ENCODE measurements at places on chromosomes 2 and 18. TPM values are rescaled to one million over a fixed set of nuclear protein-coding genes. Genes with fewer than 3 reads are reported as not detected.

The NPPC gene
- polyA plus RNA-seq, result 0.32 TPM

The EVA1A gene
- polyA plus RNA-seq, result 15.6 TPM

The SCYGR4 gene
- not detected for polyA plus RNA-seq

The ZC3H8 gene
- 17.9 TPM for polyA plus RNA-seq

The SCYGR5 gene
- not detected for polyA plus RNA-seq

The GNLY gene
- not detected for polyA plus RNA-seq

The FN1 gene
- 543 TPM for polyA plus RNA-seq

The SLC30A3 gene
- polyA plus RNA-seq, result 7.5 TPM

- DNase-seq, result no peak
Observed at GRCh38 chr2:29226375-29226774, 111.2 kb downstream of the CLIP4 start.

- no peak for DNase-seq
Observed at GRCh38 chr2:133579274-133579673, 11.0 kb upstream of the NCKAP5 start.

GRCh38 chr2:68812251-68812650 lies 58.9 kb downstream of the BMP10 start:
- no peak for DNase-seq

- DNase-seq, result no peak
Observed at GRCh38 chr2:234558642-234559041, 61.8 kb upstream of the ARL4C start.

DNA sequence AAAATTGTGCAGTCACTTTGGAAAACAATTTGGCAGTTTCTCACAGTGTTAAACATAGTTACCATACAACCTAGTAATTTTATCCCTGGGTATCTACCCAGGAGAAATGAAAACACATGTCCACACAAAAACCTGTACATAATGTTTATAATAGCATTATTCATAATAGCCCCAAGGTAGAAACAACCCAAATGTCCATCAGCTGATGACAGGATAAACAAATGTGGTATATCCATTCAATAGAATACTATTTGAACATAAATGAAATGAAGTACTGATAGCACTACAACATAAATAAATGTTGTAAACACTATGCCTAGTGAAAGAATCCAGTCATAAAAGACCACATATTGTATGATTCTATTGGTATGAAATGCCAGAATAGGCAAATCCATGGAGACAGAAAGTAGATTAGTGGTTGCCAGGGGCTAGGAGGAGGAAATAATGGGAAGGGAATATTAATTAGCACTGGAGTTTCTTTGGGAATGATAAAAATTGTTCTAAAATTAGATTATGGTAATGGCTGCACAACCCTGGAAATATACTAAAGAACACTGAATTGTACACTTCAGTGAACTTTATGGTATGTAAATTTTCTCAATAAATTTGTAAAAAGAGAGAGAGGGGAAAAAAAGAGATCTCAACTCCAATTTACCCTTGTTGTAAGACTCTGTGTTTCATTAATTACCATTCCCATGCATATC lies 20.8 kb upstream of the VIT start:
- no peak for DNase-seq

GRCh38 chr2:120873958-120874887 lies 138.6 kb downstream of the GLI2 start:
- DNase-seq, result no peak

GRCh38 chr2:155022531-155022930 lies 324.0 kb downstream of the KCNJ3 start:
- DNase-seq, result no peak

DNA sequence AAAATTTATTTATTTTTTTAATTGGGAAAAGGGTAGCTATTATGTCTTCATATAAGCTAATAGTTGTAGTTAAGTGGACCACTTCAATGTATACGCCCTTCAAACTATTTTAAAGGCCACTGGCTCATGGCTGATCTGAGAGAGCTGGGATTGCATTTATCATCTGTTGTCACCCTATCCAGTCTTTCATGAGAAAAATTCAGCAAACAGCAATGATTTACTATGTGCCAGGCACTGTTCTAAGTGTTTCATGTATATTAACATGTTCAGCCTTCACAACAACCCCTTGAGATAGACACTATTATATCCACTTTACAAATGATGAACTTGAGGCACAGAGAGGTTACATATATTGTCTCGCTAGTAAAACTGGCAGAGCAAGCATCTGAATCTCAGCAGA lies 66.1 kb upstream of the ZNF397 start:
- DNase-seq, result no peak

- no peak for DNase-seq
Observed at GRCh38 chr2:237612527-237613357, 14.6 kb upstream of the LRRFIP1 start.

DNA sequence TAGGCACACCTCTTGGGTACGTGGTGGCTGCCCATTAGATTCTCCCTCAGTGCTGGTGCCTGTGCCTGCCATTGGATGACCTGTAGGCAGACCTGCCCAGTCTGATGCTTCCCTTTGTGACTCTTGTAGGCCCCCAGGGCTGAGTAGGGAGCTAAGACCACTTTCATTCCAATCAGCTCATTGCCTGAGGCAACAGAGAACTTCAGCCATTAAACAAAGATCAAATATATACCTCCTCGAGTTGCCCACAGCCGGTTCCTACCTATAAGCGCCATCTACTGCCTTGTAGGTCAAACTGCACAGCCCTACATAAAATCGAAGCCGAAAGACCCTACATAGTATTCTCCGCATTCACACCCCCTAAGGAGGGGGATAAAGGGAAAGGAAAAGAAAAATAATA lies 184.6 kb downstream of the ETAA1 start:
- no peak for DNase-seq

DNA sequence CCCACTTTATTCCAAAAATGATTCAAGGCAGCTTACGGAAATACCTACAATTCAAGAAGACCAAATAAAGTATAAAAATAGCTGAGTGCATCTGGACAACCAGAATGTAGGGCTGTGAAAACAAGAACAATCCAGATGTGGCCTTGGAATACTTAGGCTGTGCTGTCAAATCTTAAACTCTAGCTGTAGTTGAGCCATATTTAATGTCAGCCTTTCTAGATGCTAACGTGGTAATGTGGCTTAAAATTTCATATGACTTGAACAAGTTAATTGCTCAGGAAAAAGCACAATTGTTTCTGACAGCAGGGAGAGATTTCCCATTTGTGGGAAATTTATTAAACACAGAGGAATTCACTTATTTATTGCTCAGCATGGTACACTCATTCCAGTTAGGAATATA lies 14.6 kb upstream of the NAPG start:
- DNase-seq, result no peak

DNA sequence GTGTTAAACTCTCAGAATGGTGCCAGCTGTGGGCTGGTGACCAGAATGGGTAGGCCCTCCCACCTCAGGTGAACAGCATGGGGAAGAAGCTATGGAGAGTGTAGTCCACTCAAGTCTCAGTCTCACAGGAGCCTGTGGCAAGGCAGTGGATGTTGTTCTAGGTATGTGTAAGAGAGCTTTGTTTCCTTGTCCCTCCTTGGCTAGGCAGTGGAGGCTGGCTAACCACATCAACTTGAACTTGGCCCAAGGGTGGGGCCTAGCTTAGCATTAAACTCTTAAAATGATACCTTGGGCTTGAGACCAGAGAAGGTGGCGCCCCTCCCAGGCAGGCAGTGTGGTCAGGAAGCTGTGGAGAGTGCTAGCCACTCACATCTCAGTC lies 53.2 kb upstream of the SLC4A10 start:
- no peak for DNase-seq

DNA sequence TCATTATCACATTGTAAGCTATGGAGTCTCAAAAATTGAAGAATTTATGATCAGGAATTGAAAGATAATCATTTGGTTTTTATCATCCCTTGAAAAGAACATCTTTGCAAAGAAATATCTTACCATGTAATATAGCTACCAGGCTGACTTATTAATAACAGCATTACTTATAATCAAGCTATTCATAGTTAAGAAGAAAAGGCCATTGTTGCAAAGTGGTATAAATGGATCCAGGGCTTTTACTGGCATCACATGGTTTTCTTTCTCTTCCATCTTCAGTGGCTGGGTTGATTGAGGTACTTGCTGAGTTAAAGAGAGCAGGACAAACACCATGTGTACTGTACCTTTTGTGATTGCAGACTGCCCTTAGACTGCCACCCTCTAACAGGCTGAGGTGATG lies 39.6 kb downstream of the MFSD6 start:
- no peak for DNase-seq

DNA sequence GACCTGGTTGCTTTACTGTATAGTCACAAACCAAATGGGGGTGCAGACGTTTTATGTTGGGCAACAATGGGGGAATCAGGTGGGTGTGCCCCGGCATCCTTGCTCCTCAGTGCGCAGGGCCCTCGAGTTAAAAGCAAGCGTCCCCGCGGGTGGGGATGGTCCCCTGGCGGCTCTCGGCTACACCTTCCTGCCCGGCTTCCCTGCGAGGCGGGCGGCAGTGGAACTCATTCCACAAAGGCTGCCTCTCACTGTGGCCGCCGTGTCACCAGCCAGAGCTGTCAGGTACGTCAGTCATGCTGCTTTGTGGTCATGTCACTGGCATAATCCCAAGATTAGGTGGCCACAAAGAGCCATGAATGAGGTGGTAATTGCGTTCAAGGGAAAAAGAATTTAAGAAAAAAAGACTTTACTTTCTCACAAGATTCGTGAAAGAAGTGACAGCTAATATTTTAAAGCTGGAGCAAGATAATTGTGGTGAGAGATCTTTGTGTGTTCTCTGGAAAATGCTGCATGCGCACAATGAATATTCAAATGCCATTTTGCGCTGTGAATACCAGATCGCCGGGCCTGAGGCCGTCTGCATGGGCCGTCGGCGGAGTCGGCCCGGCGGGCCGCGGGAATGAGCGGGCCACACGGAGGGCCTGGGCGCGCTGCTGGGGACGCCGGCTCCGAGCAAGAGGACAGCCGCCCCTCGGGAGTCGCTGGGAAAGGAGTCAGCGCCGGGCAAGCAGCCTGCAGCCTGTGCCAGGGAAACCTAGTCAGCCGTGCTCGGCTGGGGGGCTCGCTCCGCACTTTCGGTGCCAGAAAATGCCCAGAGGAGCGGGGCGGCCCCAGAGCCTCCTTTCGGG lies 82.3 kb upstream of the LDLRAD4 start:
- DNase-seq, result no peak

DNA sequence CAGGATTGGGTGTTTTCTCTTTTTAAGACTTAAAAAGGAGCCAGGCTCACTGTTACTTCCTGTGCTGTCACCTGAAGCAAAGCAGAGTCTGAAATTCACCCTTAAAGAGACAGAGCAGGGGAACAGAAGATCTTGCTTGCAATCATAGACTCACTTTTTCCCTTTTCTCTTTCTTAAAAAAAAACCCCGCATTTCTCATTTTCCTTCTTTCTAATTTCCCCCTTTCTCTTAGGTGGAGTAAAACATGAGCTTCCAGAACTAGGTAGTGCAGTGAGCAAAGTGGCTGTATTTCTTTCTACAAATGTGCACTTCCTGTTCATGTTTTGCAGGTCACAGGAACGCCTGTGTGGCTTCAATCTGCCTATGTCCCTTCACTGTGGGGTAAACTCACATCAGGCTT lies 381.2 kb downstream of the LPIN1 start:
- no peak for DNase-seq

DNA sequence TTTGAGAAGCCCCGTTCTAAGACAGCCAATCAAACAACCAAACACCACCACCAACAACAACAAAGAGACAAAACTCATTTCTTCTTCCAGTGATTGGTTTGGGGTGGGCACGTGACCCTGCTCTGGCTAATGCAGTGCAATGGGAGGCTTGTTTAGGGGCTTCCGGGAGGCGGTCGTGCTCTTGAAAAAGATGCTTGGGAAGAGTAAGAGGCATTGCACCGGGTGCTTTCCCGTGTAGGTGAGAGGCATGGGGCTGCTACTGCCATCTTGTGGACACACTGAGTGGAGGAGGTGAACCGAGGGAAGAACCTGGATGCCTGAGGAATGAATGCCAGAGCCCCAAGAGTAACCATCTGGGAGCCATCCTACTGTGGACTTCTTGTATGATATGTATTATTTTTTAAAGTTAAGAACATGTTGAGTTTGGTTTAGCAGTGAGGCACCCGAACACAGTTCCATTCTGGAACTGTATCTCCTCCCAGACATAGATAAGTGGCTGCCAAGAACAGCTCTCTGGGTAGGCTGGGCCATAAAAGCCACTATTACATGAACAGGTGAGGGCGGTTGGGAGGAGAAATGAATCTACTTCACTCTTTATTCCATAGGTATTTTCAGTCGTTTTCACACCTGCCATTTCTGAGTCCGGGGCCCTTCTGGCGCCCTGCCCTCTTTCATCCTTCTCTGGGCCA lies 19.1 kb upstream of the ARHGAP25 start:
- DNase-seq, result no peak

GRCh38 chr2:223841436-223842190 lies 4.2 kb upstream of the AP1S3 start:
- DNase-seq, result no peak

- peak; percentile 64 for DNase-seq
Observed at GRCh38 chr2:132547090-132547687, 122.8 kb downstream of the LYPD1 start.

DNA sequence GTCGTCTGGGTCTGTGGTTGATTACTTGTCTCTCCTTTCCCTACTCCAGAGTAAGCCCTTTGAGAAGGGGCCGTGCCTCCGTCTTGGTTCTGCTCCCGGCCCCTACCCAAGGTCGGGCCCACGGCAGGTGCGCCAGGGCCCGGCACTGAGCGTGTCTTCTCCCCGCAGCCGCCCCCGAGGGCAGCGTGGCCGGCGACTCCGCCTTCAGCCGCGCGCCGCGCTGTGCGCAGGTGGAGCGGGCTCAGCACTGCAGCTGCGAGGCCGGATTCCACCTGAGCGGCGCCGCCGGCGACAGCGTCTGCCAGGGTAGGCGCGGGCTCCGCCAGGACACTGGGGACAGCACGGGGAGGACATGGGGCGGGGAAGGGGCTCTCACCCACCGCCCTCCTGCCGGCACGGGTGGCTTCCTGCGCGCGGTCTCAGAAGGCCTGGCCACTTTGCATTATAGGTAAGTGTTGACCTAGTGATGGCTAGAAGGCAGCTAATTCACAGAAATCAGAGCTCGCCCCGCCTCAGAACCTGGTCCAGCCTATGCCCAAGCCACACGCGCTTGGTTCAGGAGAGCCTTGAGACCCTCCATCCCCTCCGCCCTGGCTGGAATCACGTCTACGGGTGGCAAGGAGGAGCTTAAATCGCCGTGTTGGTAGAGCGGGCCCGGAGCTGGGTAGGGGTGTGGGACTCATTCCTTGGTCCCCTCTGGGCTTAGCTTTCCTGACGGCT lies 43.5 kb downstream of the FBLN7 start:
- no peak for DNase-seq

- DNase-seq, result no peak
Observed at GRCh38 chr2:126662621-126663020, 6.7 kb downstream of the GYPC start.

DNA sequence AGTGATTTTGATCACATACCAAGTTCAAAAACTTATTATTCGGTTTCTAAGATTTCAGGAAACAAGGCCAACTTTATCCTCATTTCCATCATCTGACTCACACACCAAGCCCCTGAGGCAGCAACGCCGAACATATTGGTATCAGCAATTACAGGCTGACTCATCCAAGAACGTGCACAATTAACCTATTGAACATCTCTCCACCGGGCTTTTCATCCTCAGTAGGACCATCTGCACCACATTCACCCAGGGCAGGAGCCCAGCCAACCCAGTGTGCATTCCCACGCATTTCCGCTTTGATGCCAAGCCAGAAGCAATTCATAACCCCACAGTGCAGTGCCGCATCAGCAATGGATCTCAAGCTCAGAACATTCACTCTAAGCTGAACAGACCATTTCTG lies 52.9 kb downstream of the SCG2 start:
- no peak for DNase-seq

- peak; percentile 5 for DNase-seq
Observed at GRCh38 chr2:102753563-102754159, 8.2 kb upstream of the TMEM182 start.

Measured in right renal pelvis (tissue), 4 donors.